ENCODE measurements at places on chromosomes 3 and 15.
A peak's percentile ranks its signal among the peaks of the same experiment; 100 is the strongest.

DNA sequence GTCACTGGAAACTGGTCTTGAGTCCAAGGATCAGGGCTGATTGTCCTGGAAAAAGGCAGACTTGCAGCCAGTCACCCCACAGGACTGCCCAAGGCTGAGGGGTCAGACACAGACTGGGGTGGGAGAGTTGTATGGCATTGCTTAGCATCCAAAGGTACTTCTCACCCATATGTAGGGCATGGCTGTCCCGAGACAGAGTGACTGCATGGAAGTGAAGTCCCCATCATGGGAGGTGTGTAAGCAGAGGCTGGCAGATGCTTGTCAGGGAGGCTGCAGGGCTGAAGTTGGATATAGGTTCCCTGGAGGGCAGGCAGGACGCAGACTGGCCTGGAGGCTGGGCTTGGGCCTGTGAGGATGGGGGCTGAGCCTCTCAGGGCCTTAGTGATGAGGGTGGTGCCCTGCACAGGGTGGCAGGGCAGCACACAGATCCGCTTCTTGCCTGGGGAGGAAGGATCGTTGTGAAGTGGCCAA, 31.1 kb downstream of the PSTPIP1 start:
- DNase-seq = no peak

GRCh38 chr15:47337836-47338235, 379.5 kb upstream of the SEMA6D start:
- DNase-seq = no peak

DNA sequence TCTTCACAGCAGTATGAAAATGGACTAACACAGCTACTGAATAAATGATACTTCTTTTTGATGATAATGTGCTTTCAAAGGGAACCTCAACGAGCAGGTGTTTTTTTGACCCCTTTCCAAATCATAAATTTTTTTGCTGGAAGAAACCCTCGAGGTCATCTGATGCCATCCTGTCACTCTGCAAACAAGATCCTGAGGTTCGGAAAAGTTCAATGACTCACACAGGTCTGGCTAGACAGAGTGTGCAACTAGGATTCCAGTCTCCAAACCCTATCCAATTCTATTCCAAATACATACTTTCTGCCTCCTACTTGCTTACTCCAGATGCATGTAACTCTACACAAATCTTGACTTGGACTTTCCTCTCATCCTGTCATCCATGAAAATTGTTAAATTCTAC, 124.7 kb downstream of the NEDD4 start:
- DNase-seq = no peak

DNA sequence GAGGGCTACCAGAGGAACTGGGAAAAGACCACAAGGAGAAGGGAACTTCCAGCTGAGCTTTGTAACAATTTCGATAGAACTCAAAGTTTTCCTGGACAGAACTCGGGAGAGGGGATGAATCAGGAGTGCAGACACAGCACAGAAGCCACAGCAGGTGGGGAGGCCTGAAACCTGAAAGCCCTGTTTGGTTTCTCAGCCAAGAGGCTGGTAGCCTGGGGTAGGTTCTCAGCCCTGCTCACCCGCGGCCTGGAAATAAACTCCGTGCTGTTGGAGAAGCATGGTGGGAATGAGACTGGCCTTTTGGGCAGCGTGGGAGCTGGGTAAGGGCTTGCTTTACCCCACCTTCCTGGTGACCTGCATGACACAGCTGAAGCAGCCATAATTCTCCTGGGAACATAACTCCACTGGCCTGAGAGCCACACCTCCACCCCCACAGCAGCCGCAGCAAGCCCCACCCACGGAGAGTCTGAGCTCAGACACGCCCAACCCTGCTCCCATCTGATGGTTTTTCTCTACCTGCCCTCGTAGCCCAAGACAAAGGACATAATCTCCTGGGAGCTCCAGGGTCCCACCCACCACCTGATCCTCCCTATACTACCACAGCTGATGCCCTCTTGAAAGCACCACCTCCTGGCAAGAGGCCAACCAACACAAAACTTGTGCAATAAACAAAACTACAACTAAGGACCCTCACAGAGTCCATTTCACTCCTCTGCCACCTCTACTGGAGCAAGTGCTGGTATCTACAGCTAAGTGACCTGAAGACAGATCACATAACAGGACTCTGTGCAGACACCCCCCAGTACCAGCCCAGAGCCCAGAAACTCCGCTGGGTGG, 52.5 kb upstream of the CHRM5 start:
- DNase-seq = no peak

- DNase-seq = no peak
These were observed 211.1 kb downstream of the PTPRG start for GRCh38 chr3:61772456-61772855.

DNA sequence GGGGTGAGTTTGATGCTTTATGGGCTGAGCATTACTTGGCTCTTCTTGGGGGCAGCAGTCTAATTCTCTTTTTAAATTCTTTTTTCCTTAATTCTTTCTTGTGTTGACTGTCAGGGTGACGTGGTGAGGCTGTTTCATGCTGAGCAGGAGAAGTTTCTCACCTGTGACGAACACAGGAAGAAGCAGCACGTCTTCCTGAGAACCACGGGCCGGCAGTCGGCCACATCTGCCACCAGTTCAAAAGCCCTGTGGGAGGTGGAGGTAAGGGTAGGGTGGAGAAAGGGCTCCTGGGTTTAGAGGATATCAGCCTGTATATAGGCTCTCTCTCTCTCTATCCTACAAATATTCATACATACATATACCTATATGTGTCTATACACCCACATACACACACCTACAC, 152.3 kb downstream of the ITPR1 start:
- no peak for DNase-seq

GRCh38 chr3:120568202-120568531, 28.0 kb upstream of the NDUFB4 start:
- DNase-seq = no peak

- no peak for DNase-seq
These were observed 240.2 kb upstream of the IL12A start for GRCh38 chr3:159748425-159748824.

GRCh38 chr3:81764665-81765064, 3.2 kb upstream of the GBE1 start:
- DNase-seq = no peak

- DNase-seq = no peak
These were observed 155.4 kb downstream of the TP63 start for GRCh38 chr3:189786479-189787064.

- DNase-seq = no peak
These were observed 99.4 kb downstream of the RPL39L start for GRCh38 chr3:187039723-187040414.

- DNase-seq = no peak
These were observed 108.0 kb upstream of the PRR20G start for GRCh38 chr3:127395663-127396355.

GRCh38 chr3:174755833-174756829, 103.0 kb upstream of the NAALADL2 start:
- DNase-seq = no peak

- DNase-seq = no peak
These were observed 18.6 kb downstream of the GOLIM4 start for GRCh38 chr3:168077091-168077490.

DNA sequence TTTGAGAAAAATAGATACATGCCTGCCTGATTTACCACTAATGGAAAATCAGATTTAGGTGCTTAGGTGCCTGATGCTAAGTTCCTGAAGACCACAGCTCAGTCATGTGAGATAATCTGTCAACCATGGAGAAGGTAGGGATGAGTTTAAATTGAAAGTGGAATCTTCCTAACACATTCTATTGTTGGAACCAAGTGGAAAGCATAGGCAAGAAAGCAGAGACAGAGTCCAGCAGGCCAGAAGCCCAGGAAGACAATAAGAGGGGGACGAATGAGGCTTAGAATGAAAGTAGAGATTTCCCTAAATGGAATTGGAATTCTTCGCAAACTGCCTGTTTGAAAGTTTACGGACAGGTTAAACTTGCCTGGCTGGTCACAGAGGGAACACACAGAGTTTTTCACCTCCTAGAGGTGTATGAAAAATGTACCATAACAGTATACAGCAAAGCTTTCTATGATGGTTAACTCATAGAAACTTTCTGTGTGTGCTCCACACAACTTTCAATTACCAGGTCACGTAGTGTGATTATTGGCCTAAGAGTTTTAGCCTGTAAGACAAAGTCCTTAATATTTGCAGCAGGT, 453.8 kb upstream of the KCNMB2 start:
- DNase-seq = no peak

DNA sequence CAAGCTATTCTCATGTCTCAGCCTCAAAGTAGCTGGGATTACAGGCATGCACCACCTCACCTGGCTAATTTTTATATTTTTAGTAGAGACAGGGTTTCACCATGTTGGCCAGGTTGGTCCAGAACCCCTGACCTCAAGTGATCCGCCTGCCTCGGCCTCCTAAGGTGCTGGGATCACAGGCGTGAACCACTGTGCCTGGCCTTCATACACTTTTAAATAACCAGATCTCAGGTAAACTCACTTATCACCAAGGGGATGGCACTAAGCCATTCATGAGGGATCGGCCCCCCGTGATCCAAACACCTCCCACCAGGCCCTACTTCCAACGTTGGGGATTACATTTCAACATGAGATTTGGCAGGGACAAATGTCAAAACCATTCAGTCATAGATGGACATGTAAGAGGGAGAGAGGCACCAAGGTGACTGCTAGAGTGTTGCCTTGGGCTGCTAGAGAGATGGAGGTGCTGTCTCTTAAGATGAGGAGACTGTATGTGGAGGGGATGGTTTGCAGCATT, 13.3 kb upstream of the DOCK3 start:
- DNase-seq = no peak

GRCh38 chr3:4841225-4841624, 138.0 kb upstream of the BHLHE40 start:
- DNase-seq = no peak

DNA sequence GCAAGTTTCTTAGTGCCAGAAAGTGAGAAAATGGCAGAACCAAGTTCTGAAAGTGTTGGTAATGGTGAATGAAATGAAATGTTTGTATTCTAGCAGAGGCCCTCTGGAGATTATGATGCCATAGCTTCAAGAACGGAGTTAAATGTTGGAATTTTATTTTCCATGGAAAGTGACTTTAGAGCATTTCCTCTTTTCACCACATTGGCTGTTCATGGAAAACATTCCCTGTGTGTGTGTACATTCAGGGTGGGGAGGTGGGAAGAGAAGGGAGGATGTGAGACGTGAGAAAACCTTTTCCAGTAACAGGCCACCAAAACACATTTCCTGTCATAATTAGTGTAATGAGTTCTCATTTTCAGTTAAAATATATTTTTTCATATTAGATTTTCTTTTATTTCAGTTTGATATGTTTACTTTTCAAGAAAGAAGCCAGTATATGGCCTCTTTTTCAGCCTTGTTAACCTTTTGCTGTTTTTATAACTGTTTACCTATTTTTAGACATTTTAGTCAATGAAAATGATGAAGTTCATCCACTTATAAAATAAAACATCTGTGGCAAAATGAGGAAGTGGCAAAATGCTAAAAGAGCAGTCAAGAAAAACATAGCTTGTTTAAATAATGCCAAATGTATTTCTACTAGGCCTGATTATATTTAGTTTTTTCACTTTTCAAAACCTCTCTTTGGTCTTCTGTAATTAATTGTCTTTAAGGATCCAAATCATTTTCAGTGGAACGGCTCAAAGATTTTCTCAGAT, 21.6 kb downstream of the SAMMSON start:
- no peak for DNase-seq

DNA sequence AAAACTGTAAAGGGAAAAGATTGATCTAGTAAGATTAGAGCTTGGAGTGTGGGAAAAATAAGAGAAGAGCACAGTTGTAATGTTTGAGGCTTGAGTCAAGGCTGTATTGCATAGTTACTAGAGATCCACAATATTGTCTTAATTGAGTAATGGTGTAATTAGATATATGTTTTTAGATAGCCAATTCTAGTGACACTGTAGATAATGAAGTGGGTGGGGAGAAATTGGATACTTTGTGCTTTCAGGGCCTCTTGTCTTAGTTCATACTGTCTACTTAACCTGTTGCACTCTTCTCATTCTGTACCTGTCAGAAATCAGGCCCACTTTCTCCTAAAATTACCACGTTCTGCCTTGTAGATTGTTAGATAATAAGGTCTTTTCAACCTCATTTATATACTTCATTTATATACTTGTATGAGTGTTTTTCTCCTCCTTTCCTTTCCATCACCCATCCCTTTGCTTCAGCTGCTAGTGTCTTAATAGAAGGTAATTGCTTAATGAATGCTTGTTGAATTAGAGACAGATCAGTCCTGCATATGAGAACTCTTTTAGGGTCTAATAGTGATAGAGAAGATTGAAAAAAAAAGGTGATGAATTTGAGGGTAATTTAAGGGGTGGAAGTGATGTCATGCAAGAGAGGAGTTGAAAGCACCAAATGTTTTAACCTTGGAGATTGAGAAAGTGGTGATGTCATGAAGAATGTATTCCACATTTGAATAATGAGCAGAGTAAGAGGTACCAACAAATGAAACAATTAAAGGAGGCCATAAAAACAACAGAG, 32.0 kb downstream of the PIK3CA start:
- DNase-seq = no peak

- no peak for DNase-seq
These were observed 144.6 kb upstream of the MEF2A start for GRCh38 chr15:99421172-99421656.

GRCh38 chr3:71998995-71999673, 214.2 kb upstream of the PROK2 start:
- no peak for DNase-seq

- DNase-seq = no peak
These were observed 42.3 kb downstream of the FBXO22 start for GRCh38 chr15:75945953-75946352.

DNA sequence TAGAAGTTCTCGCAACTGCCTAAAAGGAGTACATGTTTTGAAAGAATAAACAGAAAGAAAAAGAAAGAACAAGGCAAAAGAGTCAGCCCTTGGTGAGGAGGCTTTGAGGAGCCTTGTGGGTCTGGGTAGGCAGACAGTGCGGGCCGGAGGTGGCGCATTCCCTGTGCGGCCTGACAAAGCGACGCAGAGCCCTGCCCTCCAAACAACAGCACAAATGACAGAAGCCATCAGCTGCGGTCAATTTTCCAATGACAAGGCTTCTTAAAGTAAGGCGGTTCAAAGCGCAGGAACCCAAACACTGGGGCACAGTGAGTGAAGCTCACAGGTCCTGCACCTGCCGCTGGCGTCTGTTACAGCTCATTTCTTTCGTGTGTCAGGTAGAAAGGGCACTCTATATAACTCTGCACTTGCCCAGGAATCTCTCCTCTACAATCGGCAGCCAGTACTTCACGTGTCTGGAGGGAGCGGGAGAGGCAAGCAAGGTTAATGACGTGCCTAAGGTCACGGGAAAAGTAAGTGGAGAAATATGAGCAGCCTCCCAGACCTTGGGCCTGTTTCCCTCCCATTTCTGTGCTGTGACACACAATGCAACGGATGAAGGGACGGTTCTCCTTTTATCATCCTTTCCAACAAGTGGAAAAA, 178.1 kb downstream of the OPA1 start:
- no peak for DNase-seq

GRCh38 chr3:52310861-52311575, 5.1 kb upstream of the DNAH1 start:
- peak; percentile 43 for DNase-seq

DNA sequence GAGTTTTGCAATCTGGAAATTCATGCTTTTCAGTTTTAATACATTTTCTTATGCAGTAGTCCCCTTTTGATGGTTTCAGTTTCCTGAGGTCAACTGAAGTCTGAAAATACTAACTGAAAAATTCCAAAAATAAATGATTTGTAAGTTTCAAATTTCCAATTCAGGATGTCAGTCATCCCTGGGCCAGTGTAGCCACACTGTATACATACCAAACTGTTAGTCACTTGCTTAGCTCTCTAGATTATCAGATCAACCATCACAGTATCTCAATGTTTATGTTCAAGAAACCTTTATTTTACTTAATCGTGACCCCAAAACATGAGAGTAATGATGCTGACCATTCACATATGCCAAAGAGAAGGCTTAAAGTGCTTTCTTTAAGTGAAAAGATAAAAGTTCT, 715.5 kb downstream of the GBE1 start:
- DNase-seq = no peak

GRCh38 chr15:57537072-57537471, 54.6 kb upstream of the MYZAP start:
- no peak for DNase-seq

Data from GM12864 (cell line).